CD4-positive, alpha-beta T cell treated with Interleukin-1 beta for 1 hour (primary cell): ENCODE measurements at places on chromosomes 1 and 21.

- DNase-seq = no peak
Measured at GRCh38 chr1:231507476-231508355, 20.8 kb upstream of the TSNAX start.

GRCh38 chr1:238772322-238772721 lies 614.0 kb upstream of the CHRM3 start:
- DNase-seq = no peak

- DNase-seq = no peak
Measured at GRCh38 chr1:168732736-168733135, 3.7 kb upstream of the DPT start.

- no peak for DNase-seq
Measured at GRCh38 chr1:231557898-231558707, 29.6 kb downstream of the TSNAX start.

DNA sequence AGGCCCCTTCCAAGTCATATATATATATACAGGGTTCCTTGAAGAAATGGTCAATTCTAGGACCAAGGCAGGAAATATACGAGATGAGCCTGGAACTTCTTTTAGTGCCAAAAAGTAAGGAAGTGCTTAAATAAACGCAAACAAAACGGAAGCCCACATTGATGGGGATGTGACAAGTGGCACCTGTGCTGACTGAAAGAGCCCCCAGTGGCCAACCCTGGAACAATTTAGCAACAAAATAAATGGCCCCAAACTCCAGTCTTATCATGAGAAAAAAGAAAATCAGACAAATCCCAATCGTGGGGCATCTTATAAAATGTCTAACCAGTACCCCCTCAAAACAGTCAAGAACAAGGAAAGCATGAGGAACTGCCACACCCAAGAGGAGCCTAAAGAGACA lies 17.7 kb downstream of the PLA2G5 start:
- DNase-seq = no peak

- no peak for DNase-seq
Measured at GRCh38 chr1:184499616-184500015, 112.8 kb downstream of the C1orf21 start.

GRCh38 chr1:187306710-187307415 lies 478.1 kb downstream of the PLA2G4A start:
- no peak for DNase-seq

GRCh38 chr1:42288311-42288985 lies 46.6 kb downstream of the FOXJ3 start:
- DNase-seq = no peak

GRCh38 chr1:21337454-21337927 lies 47.2 kb upstream of the ECE1 start:
- no peak for DNase-seq
